B cell (primary cell): ENCODE measurements at places on chromosomes 13 and 19.
A peak's percentile ranks its signal among the peaks of the same experiment; 100 is the strongest.

DNA sequence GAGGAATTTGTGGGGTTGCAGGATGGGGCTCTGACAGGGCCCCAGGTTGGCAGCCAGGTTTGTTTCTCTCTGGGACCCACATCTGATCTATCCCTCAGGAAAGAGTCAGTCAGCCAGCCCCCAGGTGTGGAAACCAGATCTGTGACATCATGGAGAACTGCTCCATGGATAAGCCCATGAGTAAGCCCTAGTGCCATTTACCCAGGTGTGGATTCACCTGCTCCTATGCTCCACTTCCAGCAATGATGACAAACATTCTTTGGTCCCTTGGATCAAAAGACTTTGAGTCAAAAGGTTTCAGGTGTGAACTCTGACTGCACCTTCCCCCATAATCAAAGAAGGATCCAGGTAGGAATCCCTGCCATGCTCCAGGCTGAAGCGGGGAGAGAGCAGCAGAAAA is 26.9 kb upstream of the IGFL4 start:
- no peak for DNase-seq

DNA sequence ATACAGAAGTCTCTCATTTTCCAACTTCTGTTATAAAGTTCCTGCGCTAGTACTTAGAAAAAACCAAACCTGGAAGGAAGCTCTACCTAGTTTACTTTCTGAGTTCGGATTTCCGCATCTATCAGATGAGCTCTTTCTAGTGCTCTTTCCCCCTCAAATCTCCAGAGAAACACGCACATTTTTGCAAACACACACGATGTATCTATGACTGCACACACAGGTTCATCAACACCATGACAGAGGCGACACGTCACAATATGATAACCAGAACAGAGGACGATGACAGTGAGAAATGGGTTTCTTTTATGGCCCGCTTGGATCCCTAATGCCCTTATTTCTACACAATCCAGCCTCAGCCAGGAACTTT is 629 bp upstream of the LRRC63 start:
- DNase-seq, result peak; percentile 45

DNA sequence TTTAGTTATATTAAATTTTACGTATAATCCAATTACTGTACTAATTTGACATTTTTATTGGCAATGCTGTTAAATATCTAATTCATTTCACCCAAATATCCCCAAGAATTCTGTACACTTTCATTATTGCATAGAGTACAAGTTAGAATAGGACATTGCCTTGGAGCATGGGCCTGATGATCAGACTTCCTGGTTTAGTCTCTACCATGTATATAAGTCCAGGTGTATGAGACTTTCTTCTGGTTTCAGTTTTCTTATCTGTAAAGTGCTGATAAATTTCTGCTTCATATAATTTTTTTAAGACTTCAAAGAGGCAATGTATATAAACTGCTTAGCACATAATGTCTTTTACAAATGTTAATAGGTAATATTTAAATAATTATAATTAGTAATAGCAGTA is 179.4 kb downstream of the KLF12 start:
- DNase-seq, result no peak

- DNase-seq, result no peak
Observed at GRCh38 chr19:48990400-48990799, 2.7 kb downstream of the GYS1 start.

- no peak for DNase-seq
Observed at GRCh38 chr13:78187781-78188180, 269.1 kb upstream of the EDNRB start.

DNA sequence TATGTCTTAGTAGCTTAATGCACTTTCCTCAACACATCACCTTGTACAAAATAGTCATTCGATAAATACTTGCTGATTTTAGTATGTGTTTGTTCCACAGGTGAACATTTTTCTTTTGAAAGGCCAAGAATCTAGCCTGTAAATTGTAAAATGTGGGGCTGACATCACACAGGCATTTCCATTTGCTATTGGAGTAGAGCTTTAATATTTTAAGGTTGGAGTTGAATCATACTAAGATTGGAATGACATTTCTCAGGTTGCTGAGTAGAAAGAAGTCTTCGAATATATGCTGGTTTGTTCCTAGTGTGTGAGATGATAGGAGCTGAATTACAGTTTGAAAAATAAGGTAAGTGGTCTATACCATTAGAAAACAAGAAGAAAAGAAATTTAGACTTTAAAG is 112.3 kb upstream of the FRY start:
- no peak for DNase-seq

DNA sequence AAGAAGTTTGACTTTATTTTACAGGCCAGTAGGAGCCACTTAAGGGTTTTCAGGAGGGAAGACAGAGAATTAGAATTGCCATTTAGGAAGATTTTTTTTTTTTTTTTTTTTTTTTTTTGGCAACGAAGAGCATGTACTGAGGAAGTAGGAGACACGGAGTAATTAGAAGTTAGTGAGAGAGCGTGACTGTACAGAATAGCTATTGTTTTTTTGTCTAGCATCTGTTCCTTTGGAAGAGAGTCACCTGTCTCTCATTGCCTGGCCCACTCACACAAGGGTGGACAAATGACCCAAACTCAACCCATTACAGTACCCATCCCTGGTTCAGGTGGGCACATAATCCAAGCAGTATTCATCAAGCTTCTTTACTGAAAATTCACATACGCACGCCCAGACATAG is 166.7 kb downstream of the LACC1 start:
- no peak for DNase-seq

GRCh38 chr19:1503089-1503924 is 9.5 kb downstream of the ADAMTSL5 start:
- peak; percentile 68 for DNase-seq

- DNase-seq, result no peak
Observed at GRCh38 chr13:97460853-97461252, 26.9 kb downstream of the RAP2A start.

- DNase-seq, result no peak
Observed at GRCh38 chr13:86810361-86810760, 860.8 kb upstream of the SLITRK5 start.
